ENCODE measurements at places on chromosomes 16 and 17. TPM values are rescaled to one million over a fixed set of nuclear protein-coding genes. Genes with fewer than 3 reads are reported as not detected.

DNA sequence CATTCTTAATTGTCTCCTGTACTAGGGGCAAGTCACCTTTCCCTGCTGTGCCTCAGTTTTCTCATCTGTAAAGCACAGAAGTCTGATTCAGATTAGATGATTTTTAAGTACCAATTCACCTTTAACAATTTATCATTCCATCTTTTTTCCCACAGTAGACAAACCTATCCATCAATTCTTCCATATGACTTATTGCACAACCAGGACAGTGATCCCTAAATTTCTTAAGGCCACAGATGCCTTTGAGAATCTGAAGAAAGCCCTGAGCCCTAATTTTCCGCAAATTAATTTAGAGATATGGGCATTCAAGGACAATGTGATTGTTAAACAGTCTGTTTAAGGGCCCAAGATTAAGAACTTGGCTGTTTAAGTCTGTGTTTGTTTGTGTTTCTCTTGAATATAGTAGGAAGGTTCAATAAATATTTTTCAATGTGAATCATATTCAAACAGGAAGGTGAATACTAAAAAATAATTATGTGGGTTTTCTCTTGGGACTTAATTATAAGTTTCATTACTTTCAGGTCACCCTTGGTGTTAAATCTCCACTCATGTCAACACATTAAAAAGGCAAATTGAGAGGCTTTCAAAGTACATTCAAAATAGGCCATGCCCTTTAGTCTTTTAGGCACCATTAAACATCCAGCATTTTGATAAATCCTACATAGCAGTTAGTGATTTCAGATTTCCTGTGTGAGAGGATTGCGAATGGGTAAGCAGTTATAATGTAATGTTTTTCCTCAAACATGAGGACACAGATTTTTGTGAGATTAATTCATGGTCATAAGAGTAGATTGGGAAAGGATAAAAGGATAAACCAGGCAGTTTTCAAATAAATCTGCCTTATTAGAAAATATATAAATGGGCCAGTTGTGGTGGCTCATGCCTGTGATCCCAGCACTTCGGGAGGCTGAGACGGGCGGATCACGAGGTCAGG, 34.9 kb upstream of the MMD start:
- no peaks in the 10 kb centered on the region for H3K4me1 ChIP-seq
- H3K36me3 ChIP-seq, result no peaks in the 10 kb centered on the region
- no peak for DNase-seq
- H3K27me3 ChIP-seq, result no peaks in the 10 kb centered on the region
- no peak overlapping the region for H3K27ac ChIP-seq

- H3K4me1 ChIP-seq, result peaks cover 6% of the 10 kb centered on the region
- H3K36me3 ChIP-seq, result no peaks in the 10 kb centered on the region
- H3K4me3 ChIP-seq, result no peak overlapping the region
- no peak for DNase-seq
These were observed 26.3 kb upstream of the FMNL1 start for GRCh38 chr17:45195424-45195823.

- no peak overlapping the region for H3K27ac ChIP-seq
- DNase-seq, result no peak
- H3K4me1 ChIP-seq, result no peaks in the 10 kb centered on the region
- no peak overlapping the region for H3K4me3 ChIP-seq
- no peaks in the 10 kb centered on the region for H3K36me3 ChIP-seq
These were observed 158.6 kb upstream of the CDH5 start for GRCh38 chr16:66207883-66208265.

DNA sequence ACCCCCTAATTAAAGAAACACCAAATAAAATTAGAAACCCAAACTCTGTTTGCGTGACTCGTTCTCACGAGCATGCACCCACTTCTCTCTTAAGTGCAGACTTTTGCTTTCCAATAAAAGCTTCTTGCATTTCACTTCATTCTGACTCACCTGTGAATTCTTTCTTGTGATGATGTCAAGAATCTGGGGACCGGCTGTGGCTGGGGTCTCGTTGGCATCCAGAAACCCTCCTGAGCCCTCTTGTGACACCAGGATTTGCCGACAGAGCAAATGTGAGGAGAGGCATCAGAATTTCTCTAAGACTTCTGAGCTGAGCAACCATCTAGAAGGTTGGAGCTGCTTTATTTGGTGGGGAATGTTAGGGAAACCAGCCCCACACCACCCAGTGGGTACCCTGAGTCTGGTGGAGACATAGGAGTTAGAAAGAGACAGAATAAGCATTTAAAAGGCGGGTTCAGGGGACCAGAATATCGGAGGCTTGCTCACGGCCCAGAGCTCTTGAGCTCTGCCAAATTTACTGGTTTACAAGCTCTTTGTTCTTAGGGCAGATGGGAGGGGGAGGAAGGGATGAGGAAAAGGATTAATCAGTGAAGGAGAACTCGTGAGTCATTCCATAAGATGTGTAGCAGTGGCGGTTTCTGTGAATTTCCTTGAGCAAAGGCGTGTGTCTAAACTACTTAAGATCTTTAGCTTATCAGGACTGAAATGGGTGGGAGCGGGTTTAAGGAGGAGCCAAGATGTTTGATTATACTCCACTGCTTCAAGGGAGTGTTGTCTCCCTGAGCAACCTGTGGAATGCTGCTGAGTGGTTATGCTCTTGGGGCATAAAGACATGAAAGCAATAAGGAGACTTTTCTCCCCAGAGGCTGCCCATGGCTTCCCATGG, 24.2 kb upstream of the TMC5 start:
- H3K36me3 ChIP-seq, result no peaks in the 10 kb centered on the region
- no peak overlapping the region for H3K27ac ChIP-seq
- H3K4me3 ChIP-seq, result no peak overlapping the region
- no peak for DNase-seq
- H3K27me3 ChIP-seq, result no peaks in the 10 kb centered on the region

GRCh38 chr17:61812747-61813146, 50.6 kb downstream of the BRIP1 start:
- H3K36me3 ChIP-seq, result no peaks in the 10 kb centered on the region
- no peaks in the 10 kb centered on the region for H3K27me3 ChIP-seq
- H3K27ac ChIP-seq, result no peak overlapping the region
- H3K4me1 ChIP-seq, result no peaks in the 10 kb centered on the region

DNA sequence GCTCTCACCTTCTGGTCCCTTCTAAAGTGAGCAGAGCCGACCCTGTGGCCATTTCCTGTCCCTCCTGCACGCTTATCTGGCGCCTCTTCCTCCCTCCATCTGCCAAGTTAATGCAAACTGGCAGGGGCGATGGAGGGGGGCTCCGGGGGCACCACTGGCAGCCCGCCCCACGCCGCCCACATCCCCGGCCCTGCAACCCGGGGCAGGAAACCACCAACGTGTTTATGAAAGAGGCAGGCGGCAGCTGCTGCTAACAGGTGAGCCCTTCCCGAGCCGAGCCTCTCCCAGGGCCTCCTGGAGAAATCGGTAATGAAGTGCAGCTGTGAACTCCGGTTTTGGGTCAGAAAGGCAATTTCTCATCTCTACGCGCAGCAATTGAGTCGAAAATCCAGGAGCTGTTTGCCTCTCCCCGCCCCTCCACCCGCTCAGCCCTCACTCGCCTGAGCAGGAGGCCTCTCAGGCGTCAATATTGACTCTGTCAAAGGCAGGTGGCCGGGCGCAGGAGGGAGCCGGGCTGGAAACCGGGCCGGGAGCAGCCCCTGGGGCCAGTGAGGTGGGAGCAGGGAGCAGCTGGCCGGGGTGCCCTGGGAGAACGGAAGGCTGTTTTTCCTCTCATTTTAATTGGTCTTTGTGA, 164.4 kb upstream of the GSE1 start:
- DNase-seq, result no peak
- no peaks in the 10 kb centered on the region for H3K36me3 ChIP-seq
- no peak overlapping the region for H3K4me3 ChIP-seq
- H3K27ac ChIP-seq, result no peak overlapping the region

GRCh38 chr17:82960419-82961271, 118.8 kb upstream of the METRNL start:
- H3K36me3 ChIP-seq, result no peaks in the 10 kb centered on the region
- H3K27ac ChIP-seq, result no peak overlapping the region
- H3K4me1 ChIP-seq, result peaks cover 9% of the 10 kb centered on the region
- H3K4me3 ChIP-seq, result no peak overlapping the region

DNA sequence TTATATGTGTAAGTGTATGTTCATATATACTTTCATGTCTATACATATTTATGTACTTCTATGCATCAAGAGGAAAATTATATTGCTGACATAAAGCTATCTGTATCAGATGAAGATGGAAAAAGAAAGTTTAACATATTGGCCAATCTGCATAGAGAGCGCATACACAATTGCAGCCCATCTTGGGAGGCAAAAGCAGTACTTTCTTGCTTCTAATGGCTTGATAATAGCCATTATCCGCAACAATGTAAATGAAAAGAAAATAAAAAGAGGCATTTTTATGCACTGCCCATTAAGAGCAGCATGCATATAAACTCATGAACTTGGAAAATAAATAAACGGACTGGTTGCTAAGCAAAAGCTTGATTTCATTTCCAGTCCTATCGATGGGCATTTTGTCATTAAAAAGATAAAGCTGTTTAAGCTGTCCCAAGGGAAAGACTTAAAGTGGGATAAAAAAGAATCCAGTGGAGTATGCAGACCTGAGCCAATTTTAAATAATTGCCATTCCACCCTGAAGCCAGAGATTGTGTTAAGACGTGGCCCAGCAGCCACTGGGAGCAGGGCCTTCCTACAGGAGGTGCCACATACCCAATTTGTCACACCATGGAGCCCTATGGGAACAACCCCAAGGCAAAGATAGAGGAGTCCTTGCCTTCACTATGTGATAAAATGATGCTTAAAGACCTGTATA, 183.6 kb upstream of the CDH11 start:
- H3K27me3 ChIP-seq, result no peaks in the 10 kb centered on the region
- H3K4me3 ChIP-seq, result no peak overlapping the region
- no peak overlapping the region for H3K27ac ChIP-seq
- no peaks in the 10 kb centered on the region for H3K36me3 ChIP-seq

DNA sequence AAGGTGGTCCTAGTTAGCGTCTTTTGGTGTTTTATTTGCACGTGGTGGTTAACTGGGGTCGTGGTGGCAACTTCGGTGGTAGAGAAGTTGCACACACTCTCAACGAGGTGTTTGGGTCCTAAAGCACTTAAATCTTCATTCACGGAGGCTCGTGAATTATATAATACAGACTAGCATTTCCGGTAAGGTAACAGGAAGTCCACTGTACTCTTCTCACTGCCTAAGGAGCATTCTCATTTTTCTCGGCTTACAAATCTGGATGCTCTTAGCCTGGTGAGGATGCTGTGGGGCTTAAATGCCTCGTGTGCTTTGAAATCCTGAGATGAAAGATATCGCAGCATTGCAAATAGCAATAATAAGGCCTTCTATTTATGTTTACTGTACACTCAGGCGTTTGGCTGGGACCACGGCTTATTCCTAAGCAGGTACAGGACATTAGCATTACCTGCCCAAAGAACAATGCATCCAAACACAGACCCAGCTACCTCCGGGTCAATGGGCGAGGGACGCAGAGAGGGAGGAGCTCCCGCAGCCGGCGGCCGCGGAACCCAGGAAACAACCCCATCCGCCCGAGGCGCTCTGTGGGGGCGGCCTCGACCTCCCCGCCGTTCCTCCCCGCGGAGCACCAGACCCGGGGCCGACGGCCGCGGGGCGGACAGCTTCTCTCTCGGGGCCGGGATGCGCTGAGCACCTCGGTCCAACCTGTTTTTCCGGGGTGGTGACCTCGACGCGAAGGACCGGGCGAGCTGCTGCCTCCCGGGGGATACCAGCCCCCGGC, 856 bp downstream of the DNAJA2 start:
- H3K4me1 ChIP-seq, result peaks cover 18% of the 10 kb centered on the region
- H3K36me3 ChIP-seq, result peaks cover 34% of the 10 kb centered on the region
- DNase-seq, result peak; percentile 71
- H3K27me3 ChIP-seq, result no peaks in the 10 kb centered on the region

- peak overlapping the region; percentile 99 for H3K27ac ChIP-seq
- H3K27me3 ChIP-seq, result no peaks in the 10 kb centered on the region
- H3K4me3 ChIP-seq, result no peak overlapping the region
- H3K36me3 ChIP-seq, result peaks cover 3% of the 10 kb centered on the region
These were observed 30.4 kb downstream of the KDM8 start for GRCh38 chr16:27233731-27234130.

DNA sequence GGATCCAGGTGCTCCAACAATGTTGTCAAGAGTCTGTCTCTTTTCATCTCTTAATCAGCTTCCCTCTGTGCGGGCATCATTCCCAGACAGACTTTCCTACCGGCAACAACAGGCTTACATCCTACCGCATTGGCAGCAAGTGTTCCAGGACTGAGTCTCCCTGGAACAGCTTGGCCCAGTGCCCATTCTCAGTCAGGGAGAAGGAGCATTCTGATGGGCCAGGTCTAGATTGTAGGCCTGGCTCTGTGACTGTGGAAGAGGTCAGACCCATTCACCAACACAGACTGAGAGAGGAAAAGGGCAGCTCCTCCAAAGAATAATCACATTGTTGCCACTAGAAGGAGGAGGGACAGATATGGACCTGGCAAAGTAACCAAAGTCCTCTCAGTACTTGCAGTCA, 68.1 kb upstream of the TMEM132E start:
- H3K36me3 ChIP-seq, result no peaks in the 10 kb centered on the region
- no peaks in the 10 kb centered on the region for H3K4me1 ChIP-seq
- H3K4me3 ChIP-seq, result no peak overlapping the region

DNA sequence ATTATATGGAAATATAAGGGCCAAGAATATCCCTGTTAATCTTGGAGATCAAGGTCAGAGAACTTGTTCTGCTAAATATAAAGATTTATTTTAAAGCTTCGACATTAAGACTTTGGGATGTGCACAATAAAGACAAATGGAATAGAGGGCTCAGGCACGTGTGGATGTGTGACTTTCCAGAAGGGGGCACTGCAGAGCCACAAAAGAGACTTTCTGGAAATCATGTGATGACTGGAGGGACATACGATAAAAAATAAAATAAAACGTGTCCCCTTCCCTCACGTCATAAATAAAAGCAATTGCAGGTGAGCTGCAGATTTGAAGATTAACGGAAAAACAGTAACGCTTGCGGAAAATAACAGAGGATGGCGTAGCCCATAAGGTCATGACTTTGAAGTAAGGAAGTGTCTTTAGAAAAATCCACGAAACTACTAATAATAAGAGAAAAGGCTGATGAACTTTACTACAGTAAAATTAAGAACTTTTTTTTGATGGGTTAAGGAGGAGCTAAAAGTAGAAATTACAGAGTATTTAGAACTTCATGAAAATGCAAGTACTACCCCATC, 9.4 kb upstream of the ENGASE start:
- H3K4me1 ChIP-seq, result no peaks in the 10 kb centered on the region
- peak; percentile 77 for DNase-seq
- H3K27me3 ChIP-seq, result no peaks in the 10 kb centered on the region
- H3K27ac ChIP-seq, result no peak overlapping the region

- peak overlapping the region; percentile 68 for H3K27ac ChIP-seq
- peak overlapping the region; percentile 33 for H3K4me3 ChIP-seq
- peaks cover 20% of the 10 kb centered on the region for H3K4me1 ChIP-seq
- H3K27me3 ChIP-seq, result no peaks in the 10 kb centered on the region
- no peaks in the 10 kb centered on the region for H3K36me3 ChIP-seq
These were observed 78.1 kb upstream of the TOB1 start for GRCh38 chr17:50944054-50944901.

C16orf96 gene
- 0.43 TPM for total RNA-seq

SLC6A2 gene
- total RNA-seq, result not detected

FA2H gene
- total RNA-seq, result 0.14 TPM

PRR11 gene
- total RNA-seq, result 2.9 TPM
